ENCODE measurements at places on chromosomes 3 and 15. TPM values are rescaled to one million over a fixed set of nuclear protein-coding genes. Genes with fewer than 3 reads are reported as not detected.

The FOXL2NB gene
- 4.4 TPM for total RNA-seq

The NR2E3 gene
- total RNA-seq: not detected

The VIPR1 gene
- total RNA-seq: not detected

The CLSTN2 gene
- not detected for total RNA-seq

GRCh38 chr15:23897531-23897930 lies 210.4 kb upstream of the NDN start:
- peaks cover 5% of the 10 kb centered on the region for H3K36me3 ChIP-seq
- H3K4me1 ChIP-seq: no peaks in the 10 kb centered on the region
- H3K4me3 ChIP-seq: no peak overlapping the region
- no peak for DNase-seq
- no peaks in the 10 kb centered on the region for H3K27me3 ChIP-seq

GRCh38 chr15:61256231-61256630 lies 27.1 kb upstream of the RORA start:
- H3K4me1 ChIP-seq: no peaks in the 10 kb centered on the region
- no peak overlapping the region for H3K4me3 ChIP-seq
- no peak overlapping the region for H3K27ac ChIP-seq
- no peaks in the 10 kb centered on the region for H3K36me3 ChIP-seq

- no peak overlapping the region for H3K27ac ChIP-seq
- DNase-seq: no peak
- H3K36me3 ChIP-seq: no peaks in the 10 kb centered on the region
- H3K27me3 ChIP-seq: no peaks in the 10 kb centered on the region
- no peak overlapping the region for H3K4me3 ChIP-seq
- no peaks in the 10 kb centered on the region for H3K4me1 ChIP-seq
These were observed 239.5 kb downstream of the CHL1 start for GRCh38 chr3:436053-436452.

GRCh38 chr3:170852324-170852723 lies 17.7 kb downstream of the RPL22L1 start:
- H3K27ac ChIP-seq: no peak overlapping the region
- H3K36me3 ChIP-seq: no peaks in the 10 kb centered on the region
- H3K27me3 ChIP-seq: no peaks in the 10 kb centered on the region

GRCh38 chr3:195788711-195789581 lies 22.8 kb downstream of the MUC4 start:
- peaks cover 25% of the 10 kb centered on the region for H3K36me3 ChIP-seq
- DNase-seq: no peak
- H3K4me3 ChIP-seq: no peak overlapping the region
- H3K27me3 ChIP-seq: peaks cover 5% of the 10 kb centered on the region
- no peak overlapping the region for H3K27ac ChIP-seq
- H3K4me1 ChIP-seq: no peaks in the 10 kb centered on the region

- no peak for DNase-seq
- H3K27me3 ChIP-seq: no peaks in the 10 kb centered on the region
- H3K4me3 ChIP-seq: no peak overlapping the region
- no peak overlapping the region for H3K27ac ChIP-seq
- H3K4me1 ChIP-seq: peaks cover 20% of the 10 kb centered on the region
- H3K36me3 ChIP-seq: peaks cover 4% of the 10 kb centered on the region
These were observed 162.8 kb downstream of the PTPRG start for GRCh38 chr3:61724183-61724582.

Measured in HFFc6 (cell line).